Neuronal stem cell (in vitro differentiated cells): ENCODE measurements at places on chromosomes 2 and 18.

GRCh38 chr2:179594268-179595112, 266.9 kb downstream of the ZNF385B start:
- DNase-seq = no peak

- DNase-seq = no peak
Observed at GRCh38 chr2:133489146-133489545, 79.1 kb downstream of the NCKAP5 start.

DNA sequence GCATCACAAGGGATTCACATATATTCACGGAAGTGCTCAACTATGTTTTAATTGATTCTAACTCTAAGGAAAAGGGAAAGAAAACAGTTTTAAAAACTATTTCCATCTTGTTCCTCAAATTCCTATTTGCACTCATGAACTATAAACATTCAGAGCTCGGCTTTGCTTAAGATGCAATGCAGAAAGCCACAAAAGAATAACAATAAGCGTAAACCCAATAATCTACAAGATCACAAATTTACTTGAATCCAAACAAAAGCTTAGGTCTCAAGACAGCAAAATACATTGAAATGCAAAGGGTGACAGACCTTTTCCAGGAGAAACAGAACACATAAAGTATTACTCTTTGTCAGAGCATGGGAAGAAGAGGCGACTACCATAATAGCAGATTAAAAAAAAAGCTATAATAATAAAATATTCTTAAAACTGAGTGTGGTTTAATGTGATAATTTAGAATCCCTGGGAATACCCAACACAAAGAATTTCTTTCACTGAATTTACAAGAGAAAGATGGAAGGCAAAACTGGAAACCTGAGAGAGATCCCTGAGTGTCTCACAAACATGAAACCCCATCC, 1094.9 kb downstream of the LRP1B start:
- no peak for DNase-seq

GRCh38 chr2:144454466-144455287, 65.2 kb downstream of the ZEB2 start:
- no peak for DNase-seq

DNA sequence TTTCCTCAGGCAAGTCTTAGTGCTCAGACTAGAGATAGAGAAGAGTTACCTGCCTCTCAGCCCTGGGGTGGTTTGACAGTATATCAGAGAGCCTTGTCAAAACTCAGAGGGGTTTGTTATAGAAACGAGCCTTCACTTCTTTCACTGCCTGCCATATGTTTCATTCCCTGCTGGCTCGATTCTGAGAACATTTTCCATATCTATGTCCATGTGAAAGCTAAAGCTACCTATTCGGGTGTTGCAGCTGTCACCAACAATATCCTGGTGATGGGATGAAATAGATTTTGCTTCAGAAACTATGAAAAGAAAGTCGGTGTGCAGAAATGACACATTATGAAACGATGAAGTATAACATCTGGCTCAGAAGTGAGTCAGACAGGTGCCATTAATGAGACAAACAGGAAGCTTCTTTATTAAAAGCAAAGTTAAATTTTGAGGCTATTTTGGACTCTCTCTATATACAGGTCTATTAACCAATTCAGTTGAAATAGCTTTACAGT, 56.1 kb upstream of the TANK start:
- DNase-seq = no peak
